Activated T-cell treated with anti-CD3 and anti-CD28 coated beads, Interleukin-2, amount 50 U/mL, for 48 hours (primary cell): ENCODE measurements at places on chromosomes 1 and 21.
A peak's percentile ranks its signal among the peaks of the same experiment; 100 is the strongest.

- DNase-seq = no peak
These were observed 98.8 kb downstream of the NOS1AP start for GRCh38 chr1:162168261-162168660.

DNA sequence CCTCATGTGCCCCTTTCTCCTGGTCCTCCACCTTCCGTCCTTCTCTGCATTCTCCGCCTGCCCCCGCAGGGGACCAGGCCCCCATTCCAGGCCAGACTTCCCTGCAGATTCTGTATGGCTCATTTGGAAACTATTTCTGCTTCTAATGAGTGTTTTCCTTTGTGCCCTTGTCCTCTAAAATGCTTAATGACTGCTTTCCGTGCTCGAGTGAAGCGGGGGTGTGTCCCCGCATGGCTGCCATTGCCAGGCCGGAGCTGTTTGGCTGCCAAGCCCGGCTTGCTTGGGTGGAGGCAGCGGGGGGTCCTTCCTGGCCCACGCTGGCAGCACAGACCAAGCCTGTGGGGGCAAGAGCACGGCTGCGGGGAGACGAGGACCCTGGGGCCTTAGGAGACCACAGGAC is 299.3 kb upstream of the VAMP3 start:
- no peak for DNase-seq

- DNase-seq = no peak
These were observed 7.5 kb upstream of the PTPN7 start for GRCh38 chr1:202167708-202168415.

DNA sequence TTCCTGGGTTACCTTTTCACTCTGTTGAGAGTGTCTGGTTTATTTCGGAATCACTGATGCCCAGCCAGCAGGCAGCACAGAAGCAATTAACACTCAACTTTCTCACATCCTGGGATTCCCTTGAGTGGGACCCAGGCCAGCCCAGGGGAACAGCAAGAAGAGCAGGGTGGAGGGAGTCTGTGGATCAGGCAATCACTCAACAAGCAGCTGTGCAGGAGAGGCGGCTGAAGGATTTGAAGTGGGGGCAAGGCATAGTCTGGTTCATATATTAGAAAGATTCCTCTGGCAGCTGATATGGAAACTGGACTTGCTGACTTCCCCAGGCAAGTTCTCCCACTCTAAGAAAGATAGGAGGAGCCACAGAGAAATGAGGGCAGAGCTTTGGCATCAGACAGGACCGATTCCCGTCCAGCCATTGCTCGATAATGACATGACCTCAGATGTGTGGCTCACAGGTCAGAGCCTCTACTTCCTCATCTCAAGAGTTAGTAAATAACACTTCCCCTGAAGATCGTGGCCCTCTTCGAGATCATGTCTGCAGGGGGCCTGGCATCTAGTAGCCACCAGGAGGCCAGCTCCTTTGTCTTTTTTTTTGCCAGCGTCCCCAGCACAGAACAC is 12.4 kb downstream of the EPHA8 start:
- no peak for DNase-seq

DNA sequence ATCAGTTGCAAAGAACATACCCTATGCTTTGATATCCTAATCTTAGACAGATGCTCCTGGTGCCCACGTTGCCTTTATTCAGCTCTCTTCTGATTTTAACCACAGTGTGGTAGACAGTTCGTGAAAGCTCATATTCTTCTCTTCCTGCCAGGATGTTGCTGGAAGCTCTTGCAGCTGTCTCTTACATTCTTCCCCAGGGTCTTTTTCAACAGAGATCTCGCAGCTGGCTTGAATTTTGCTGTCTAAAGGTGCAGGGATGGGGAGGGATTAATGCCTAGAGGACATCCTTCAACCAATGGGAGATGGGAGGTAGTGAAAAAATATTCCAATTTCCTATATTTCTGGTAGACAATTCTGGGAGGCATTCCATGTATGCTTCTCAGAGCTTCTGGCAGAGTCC is 150.0 kb upstream of the APP start:
- DNase-seq = no peak

DNA sequence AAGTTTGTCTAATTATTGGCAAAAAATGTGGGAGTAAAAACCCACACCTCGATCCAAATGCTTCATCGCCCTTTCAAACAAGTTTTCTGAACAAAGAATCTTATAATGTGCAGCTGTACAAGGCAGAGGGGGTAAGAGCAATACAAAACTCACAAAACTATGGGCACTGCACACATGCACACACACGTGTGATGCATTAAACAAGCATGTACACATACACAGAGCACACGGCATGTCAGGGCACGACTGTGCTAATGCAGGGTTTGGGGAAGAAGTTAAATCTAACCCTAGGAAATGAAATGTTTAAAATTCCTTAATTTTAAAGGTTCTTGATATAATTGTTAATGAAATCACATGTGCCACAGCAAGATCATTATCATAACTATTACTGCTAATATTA is 264.0 kb downstream of the SEC16B start:
- no peak for DNase-seq

DNA sequence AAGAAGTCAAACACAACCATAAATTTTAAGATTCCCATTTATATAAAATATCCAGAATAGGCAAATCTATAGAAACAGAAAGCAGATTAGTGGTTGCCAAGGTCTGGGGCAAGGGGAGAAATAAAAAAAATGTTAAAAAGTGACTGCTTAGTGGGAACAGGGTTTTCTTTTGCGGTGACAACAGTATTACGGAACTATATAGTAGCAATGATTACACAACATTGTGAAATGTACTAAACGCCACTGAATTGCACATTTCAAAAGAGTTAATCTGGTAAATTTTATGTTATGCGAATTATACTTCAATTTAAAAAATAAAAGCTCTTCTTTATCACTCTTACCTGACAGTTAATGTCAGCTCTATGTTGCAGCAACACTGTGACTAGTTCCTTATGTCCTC is 105.2 kb downstream of the ACBD6 start:
- DNase-seq = no peak

DNA sequence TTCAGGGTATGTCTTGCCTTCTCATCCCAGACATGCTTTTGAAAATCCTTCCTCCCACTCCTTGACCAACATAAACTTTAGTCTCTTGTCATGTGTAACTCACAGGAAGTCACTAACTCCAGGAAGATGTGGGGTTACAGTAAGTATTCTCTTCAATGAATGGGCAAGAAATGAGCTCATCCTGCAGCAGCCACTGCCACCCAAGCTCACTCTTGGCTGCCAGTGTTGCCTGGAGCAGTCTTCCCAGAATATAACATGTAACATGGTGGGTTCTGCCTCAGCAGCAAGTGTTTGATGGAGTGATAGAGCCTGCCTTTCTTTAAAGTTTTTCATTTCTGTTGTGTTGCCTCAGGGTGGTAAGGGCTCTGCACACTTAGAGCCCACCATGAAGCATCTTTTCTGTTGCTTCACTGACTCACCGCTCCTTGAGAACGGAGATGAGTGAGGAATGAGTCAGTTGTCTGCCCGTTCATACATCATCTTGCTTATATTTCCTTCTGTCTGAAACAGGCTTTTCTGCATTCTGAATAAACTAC is 187.0 kb downstream of the TPR start:
- DNase-seq = peak; percentile 33

GRCh38 chr1:109573785-109574184 is 25.4 kb downstream of the GNAI3 start:
- DNase-seq = no peak

GRCh38 chr1:217847643-217848042 is 216.5 kb downstream of the SPATA17 start:
- no peak for DNase-seq

- peak; percentile 52 for DNase-seq
These were observed 33.3 kb upstream of the KCNE1 start for GRCh38 chr21:34545079-34545884.

GRCh38 chr1:224427346-224427745 is 7.3 kb downstream of the WDR26 start:
- no peak for DNase-seq

DNA sequence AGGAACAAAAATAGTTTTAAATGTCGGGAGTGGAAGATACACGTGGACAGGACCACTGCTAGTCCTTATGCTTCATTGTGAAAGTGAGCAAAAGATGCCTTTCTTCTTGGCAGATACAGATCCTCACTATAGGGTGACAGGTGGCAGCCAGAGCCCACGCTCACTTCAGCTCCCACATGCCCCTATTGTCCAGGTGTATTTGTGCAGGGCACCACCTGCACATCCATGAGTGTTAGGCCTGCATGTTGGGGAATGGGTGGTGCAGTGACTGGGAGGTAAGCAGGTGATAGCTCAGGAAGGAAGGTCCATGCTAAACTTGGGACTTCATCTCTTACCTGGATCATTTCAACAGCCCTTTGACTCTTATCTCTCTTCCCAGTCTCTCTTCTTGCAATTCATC is 27.4 kb downstream of the SLC5A9 start:
- no peak for DNase-seq

DNA sequence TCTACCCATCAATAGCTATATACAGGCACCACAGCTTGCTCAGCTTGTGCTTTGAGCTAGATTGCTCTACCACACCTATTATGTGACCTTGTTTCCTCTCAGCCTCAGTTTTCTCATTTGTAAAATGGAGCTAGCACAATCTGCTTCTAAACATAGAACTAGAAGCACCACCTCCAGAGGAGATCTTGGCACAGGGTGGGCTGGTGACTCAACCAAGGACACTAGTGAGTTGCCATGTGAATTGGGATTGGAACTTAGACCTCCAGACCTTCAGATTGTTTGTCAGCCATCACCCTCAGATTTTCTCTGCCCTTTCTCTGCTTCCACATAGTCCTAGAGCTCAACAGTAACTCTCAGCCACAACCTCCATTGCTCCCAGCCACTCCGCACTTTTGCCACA is 3.0 kb upstream of the MACO1 start:
- DNase-seq = no peak

DNA sequence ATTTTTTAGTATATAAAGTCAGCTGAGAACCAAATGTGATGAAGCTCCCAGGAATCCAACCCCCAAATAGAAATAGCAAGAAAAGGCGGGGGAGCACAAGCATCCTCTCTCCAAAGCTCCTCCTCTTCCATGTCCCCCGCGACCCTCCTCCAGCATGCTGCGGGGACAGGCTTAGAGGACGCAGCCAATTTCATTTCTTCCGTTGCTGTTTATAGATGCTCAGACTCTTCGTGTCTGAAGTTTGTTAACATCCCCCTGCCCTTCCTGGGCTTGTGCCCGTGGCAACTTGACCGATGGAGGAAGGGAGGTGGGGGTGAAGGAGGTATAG is 754 bp upstream of the NPPA start:
- DNase-seq = no peak
